ENCODE measurements at places on chromosomes 13 and 19.

DNA sequence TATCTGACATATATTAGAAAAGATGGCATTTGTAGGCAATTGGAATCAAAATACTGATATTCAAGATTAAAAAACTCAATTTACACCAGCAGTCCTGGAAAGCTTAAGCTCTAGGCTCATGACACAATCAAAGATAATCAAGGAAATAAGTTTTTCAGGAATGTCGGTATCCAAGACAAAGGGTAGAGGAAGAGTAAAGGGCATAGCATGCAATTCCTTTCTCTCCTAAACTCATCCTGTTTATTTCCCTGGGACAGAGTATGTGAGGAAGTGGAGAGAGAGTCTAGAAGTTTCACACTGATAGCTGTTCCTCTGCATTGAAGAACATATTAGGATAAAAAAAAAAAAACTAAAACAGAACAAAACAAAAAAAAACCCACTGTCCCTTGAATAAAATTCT lies 2452.1 kb downstream of the PCDH9 start:
- DNase-seq: no peak

DNA sequence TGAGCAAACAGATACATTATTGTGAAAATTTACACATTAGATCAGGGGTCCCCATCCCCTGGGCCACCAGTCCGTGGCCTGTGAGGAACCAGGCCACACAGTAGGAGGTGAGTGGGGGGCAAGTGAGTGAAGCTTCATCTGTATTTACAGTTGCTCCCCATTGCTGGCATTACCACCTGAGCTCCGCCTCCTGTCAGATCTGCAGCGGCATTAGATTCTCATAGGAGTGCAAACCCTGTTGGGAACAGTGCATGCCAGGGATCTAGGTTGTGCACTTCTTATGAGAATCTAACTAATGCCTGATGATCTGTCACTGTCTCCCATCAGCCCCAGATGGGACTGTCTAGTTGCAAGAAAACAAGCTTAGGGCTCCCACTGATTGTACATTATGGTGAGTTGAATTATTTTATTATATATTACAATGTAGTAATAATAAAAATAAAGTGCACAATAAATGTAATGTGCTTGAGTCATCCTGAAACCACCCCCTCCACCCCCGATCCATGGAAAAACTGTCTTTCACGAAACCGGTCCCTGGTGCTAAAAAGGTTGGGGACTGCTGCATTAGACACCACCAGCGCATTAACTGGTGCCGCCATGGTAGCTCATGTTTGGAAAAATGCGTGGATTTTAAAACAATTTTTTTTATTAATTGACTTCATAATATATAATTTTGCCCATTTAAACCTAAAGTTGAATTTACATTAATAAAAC lies 51.7 kb downstream of the DGKH start:
- DNase-seq: no peak

- DNase-seq: peak; percentile 71
Observed at GRCh38 chr19:43901395-43902390, 33.4 kb downstream of the ZNF45 start.

- DNase-seq: no peak
Observed at GRCh38 chr13:110818747-110819146, 96.1 kb downstream of the ANKRD10 start.

DNA sequence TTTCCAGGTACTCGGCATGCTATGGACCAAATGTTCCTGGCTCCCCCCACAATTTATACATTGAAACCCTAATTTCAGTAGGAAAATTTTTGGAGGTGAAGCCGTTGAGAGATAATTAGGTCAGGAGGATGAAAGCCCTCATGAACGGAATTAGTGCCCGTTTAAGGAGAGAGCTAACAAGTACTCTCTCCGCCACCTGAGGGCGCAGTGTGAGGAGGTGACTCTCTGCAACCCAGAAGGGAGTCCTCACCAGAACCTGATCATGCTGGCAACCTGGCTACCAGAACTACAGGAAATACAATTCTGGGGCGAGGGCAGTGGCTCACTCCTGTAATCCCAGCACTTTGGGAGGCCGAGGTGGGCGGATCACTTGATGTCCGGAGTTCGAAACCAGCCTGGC lies 397.8 kb downstream of the SLITRK5 start:
- DNase-seq: peak; percentile 1

- no peak for DNase-seq
Observed at GRCh38 chr19:12763100-12763499, 11.5 kb downstream of the BEST2 start.

DNA sequence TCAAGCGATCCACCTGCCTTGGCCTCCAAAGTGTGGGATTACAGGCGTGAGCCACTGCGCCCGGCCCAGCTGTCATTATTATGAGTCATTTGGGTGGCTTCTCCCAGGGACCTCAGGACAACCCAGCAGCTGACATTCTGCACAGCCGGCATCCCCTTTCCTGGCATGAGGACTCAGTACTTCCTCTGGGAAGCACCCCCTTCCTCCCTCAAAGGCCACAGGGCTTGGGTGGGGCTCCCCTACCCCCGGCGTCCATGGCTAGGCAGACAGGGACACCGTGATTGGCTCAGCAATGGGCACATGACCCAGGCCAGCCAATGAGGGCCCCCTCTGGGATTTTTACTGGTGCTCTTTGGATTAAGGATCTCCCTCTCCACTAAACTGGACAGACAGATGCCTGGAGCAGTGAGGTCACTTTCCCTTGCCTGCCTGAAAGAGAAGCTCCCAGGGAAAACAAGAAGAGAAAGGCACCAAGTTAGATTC lies 6.0 kb downstream of the KANK2 start:
- DNase-seq: no peak

- DNase-seq: no peak
Observed at GRCh38 chr19:1217366-1217765, 11.8 kb downstream of the STK11 start.

GRCh38 chr19:45200568-45200967 lies 22.0 kb downstream of the BLOC1S3 start:
- no peak for DNase-seq

- DNase-seq: no peak
Observed at GRCh38 chr13:75947448-75947847, 311.3 kb downstream of the LMO7 start.

DNA sequence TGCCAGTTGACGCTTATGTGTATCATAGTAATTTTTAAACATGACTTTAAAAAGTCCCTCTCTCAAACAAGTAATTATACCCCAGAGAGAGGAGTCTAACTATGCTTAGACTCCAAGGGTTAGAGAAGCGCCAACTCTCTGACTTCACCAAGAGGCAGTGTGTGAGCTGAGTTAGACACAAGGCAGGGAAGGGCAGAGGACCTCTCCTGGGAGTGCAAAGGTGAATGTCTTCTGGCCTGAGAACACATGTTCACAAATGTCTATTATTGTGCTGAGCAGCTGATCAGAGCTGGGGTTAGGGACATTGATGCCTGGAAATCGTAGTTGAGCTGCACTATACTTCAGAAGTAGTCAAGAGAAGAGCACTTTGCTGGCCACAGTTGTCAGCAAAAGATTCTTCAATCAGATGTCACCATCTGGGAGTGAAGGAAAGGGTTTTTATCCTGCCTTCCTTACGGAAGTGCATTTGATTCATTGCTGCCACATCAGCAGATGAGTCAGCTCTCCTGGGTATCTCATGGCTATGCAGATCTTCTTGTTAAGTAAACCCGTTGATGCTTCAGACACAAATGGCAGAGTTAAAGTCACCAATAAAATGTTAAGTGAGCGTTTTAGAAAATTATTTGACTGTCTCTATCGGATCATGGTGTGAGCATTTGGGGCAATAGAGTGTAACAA lies 283.2 kb upstream of the ARGLU1 start:
- no peak for DNase-seq

All from stimulated activated CD4-positive, alpha-beta T cell treated with anti-CD3 and anti-CD28 coated beads, Interleukin-4, amount 100 ng/mL, for 1 hour (primary cell).